ENCODE measurements at places on chromosomes 4 and X. TPM values are rescaled to one million over a fixed set of nuclear protein-coding genes. Genes with fewer than 3 reads are reported as not detected.
A peak's percentile ranks its signal among the peaks of the same experiment; 100 is the strongest.

- no peak overlapping the region for H3K27ac ChIP-seq
- H3K4me1 ChIP-seq = no peaks in the 10 kb centered on the region
- no peaks in the 10 kb centered on the region for H3K27me3 ChIP-seq
Observed at GRCh38 chr4:10808591-10808990, 124.0 kb upstream of the CLNK start.

- no peaks in the 10 kb centered on the region for H3K27me3 ChIP-seq
- no peak overlapping the region for H3K27ac ChIP-seq
Observed at GRCh38 chrX:53239474-53239873, 14.5 kb upstream of the KDM5C start.

Gene RBMXL3
- not detected for total RNA-seq

DNA sequence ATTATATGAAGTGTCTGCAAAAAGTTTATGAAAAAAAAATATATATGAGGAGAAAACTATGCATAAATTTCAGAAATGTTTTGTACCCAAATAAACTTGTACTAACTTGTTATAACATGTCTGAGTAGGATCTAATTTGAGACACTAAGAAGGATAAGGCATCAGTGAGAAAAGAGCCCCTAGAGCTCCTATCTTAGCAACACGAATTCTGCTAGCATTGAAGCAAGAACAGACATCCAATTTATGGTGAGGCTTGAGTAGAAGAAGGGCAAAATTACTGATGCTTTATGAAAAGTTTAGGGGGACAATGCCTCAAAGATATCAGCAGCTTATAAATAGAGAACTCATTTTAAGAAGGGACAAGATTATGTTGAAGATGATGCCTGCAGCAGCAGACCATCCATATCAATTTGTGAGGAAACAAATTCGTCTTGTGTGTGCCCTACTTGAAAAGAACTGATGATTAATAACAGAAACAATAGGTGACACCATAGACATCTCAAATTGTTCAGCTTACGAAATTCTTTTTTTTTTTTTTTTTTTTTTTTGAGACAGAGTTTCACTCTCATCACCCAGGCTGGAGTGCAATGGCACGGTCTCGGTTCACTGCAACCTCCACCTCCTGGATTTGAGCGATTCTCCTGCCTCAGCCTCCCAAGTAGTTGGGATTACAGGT is 35.7 kb upstream of the ADAM29 start:
- no peak overlapping the region for H3K27ac ChIP-seq
- H3K4me1 ChIP-seq = no peaks in the 10 kb centered on the region
- no peaks in the 10 kb centered on the region for H3K27me3 ChIP-seq

DNA sequence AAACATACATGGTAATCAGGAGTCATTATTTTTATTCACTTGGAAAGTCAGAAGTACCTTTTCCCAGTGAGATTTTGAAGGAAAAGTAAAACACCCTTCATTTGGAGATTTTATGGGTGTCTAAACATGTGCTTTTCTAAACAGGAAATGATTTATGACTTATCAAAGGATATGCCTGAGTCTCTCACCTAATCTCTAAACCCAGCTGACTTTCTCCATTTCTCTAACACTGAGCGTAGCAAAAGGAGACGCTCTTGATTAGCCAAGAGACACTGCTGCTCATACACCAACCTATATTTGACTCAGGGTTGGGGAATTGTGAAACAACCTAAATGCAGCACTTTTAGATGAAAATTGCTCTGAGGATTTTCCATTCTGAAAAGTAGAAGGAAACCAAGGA is 468.5 kb upstream of the FTHL17 start:
- H3K36me3 ChIP-seq = no peaks in the 10 kb centered on the region
- H3K4me1 ChIP-seq = no peaks in the 10 kb centered on the region
- DNase-seq = no peak
- H3K27me3 ChIP-seq = no peaks in the 10 kb centered on the region
- H3K27ac ChIP-seq = no peak overlapping the region

Gene SPACA5
- total RNA-seq = not detected

- H3K4me1 ChIP-seq = peaks cover 54% of the 10 kb centered on the region
- no peak for DNase-seq
- H3K27ac ChIP-seq = no peak overlapping the region
- H3K27me3 ChIP-seq = no peaks in the 10 kb centered on the region
Observed at GRCh38 chr4:122636697-122637096, 15.8 kb upstream of the IL21 start.

GRCh38 chr4:5238173-5238572 is 186.9 kb downstream of the STK32B start:
- no peak overlapping the region for H3K4me3 ChIP-seq
- DNase-seq = no peak
- no peaks in the 10 kb centered on the region for H3K27me3 ChIP-seq
- no peaks in the 10 kb centered on the region for H3K36me3 ChIP-seq

DNA sequence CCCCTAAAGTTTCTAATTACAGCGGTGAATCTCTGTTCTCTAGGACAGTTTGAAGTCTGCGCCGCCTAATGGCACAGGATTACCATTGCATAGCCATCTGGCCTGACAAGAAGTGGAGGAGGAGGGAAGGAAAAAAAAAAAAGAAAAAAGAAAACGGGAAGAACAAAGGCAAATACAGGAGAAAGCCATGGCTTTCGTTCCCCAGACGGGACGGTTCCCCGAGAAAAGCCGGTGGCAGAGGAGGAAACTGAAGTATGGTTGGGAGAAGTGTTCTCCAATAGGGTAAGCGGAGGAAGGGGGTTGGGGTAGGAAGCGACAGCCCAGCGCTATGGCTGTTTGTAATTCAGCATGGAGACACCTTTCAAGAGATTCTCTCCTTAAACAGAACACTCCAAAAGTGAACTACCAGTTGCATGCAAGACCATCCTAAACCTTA is 80.8 kb downstream of the HMGN5 start:
- H3K4me1 ChIP-seq = no peaks in the 10 kb centered on the region
- no peaks in the 10 kb centered on the region for H3K27me3 ChIP-seq
- H3K4me3 ChIP-seq = peak overlapping the region; percentile 62
- peak overlapping the region; percentile 37 for H3K27ac ChIP-seq
- no peaks in the 10 kb centered on the region for H3K36me3 ChIP-seq
- DNase-seq = peak; percentile 41

DNA sequence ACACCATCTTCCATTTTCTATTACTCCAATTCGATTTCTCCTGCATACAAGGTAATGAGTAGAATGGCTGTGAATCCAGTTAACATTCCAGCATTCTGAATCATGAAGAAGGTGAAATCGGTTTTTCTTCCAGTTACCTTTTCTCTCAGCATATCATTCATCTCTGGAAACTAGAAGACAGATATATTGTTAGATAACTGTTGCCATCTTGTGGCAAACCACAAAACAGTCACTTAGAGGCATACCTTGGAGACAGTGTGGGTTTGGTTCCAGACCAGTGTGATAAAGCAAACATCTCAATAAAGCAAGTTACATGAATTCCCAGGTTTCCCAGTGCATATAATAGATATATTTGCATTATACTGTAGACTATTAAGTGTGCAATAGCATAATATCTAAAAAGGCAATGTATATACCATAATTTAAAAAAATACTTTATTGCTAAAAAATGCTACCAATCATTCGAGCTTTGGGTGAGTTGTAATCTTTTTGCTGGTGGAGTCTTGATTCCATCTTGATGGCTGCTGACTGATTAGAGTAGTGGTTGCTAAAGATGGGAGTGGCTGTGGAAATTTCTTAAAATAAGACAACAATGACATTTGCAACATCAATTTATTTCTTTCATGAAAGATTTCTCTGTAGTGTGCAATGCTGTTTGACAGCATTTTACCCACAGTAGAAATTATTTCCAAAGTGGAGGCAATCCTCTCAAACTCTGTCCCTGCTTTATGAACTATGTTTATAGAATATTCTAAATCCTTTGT is 82.1 kb downstream of the SLC39A8 start:
- no peak overlapping the region for H3K4me3 ChIP-seq
- no peak for DNase-seq
- H3K36me3 ChIP-seq = no peaks in the 10 kb centered on the region
- H3K4me1 ChIP-seq = no peaks in the 10 kb centered on the region

- H3K36me3 ChIP-seq = no peaks in the 10 kb centered on the region
- H3K4me1 ChIP-seq = no peaks in the 10 kb centered on the region
- DNase-seq = no peak
- peaks cover 3% of the 10 kb centered on the region for H3K27me3 ChIP-seq
- no peak overlapping the region for H3K27ac ChIP-seq
Observed at GRCh38 chr4:83686166-83686565, 150.3 kb downstream of the GPAT3 start.

Gene CCDC149
- total RNA-seq = 0.14 TPM

GRCh38 chr4:70601422-70602039 is 9.5 kb downstream of the AMBN start:
- H3K27me3 ChIP-seq = no peaks in the 10 kb centered on the region
- no peaks in the 10 kb centered on the region for H3K4me1 ChIP-seq
- no peak overlapping the region for H3K4me3 ChIP-seq
- DNase-seq = peak; percentile 65
- no peak overlapping the region for H3K27ac ChIP-seq
- H3K36me3 ChIP-seq = no peaks in the 10 kb centered on the region

GRCh38 chr4:96523611-96524010 is 683.7 kb downstream of the PDHA2 start:
- H3K4me3 ChIP-seq = no peak overlapping the region
- H3K27me3 ChIP-seq = no peaks in the 10 kb centered on the region
- DNase-seq = no peak
- H3K4me1 ChIP-seq = no peaks in the 10 kb centered on the region

DNA sequence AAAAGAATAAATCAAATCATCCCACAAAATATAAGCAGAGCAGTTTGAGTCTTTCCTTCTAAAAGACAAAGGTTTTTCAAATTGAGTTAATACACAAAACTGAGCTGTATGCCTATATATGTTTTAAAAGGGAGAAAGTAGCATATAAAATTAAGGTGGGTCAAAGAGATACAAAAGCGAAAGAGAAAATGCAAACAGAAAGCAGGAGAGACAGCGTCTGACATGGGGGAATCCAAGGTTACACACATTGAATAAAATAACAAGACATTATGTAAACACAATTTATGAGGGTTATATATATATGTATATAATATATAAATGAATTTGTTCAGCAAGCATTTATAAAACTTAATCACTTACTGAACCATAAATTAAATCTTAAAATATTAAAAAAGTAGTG is 276.1 kb upstream of the LCORL start:
- no peaks in the 10 kb centered on the region for H3K27me3 ChIP-seq
- H3K36me3 ChIP-seq = no peaks in the 10 kb centered on the region
- no peak overlapping the region for H3K4me3 ChIP-seq
- H3K4me1 ChIP-seq = no peaks in the 10 kb centered on the region

DNA sequence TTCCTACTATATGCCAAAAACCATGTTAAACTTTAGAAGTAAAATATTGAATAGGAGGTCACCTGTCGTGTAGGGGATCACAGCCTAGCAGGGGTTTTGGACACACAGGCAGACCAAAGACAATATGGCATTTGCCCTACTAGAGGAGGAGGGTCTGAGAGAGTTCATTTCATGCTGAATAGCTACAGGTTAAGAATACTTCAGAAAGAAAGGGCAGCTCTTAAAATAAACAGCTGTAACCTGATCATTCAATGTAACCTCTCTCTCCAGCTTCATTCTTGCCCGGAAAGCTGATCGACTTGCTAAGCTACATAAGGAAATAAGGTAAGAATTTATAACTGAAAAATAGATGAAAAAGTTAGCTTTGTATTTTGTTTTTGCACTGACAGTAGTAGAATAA is 79.9 kb downstream of the MAOA start:
- no peak overlapping the region for H3K4me3 ChIP-seq
- no peaks in the 10 kb centered on the region for H3K4me1 ChIP-seq
- no peaks in the 10 kb centered on the region for H3K36me3 ChIP-seq
- H3K27me3 ChIP-seq = no peaks in the 10 kb centered on the region
- no peak overlapping the region for H3K27ac ChIP-seq

Gene GPAT3
- total RNA-seq = 8.8 TPM

DNA sequence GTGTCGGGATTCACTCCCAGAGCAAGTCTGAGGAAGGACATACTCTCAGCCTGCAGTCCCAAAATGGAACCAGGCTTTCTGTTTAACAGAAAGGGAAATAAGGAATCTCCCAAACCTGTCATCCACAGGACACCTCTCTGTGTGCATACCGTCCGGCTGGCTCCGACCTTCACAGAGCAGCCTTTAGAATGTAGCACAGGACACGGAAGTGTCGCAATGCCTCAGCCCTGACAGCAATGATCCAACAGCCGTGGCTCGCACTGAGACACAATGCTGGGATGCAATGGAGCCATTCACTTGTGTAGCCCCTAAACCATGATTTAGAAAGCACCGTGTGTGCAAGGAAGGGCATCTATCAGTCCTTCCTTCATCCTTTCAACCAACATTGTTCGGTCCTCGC is 15.5 kb upstream of the HELT start:
- peaks cover 7% of the 10 kb centered on the region for H3K4me1 ChIP-seq
- no peaks in the 10 kb centered on the region for H3K36me3 ChIP-seq
- no peaks in the 10 kb centered on the region for H3K27me3 ChIP-seq
- no peak overlapping the region for H3K27ac ChIP-seq

- H3K36me3 ChIP-seq = no peaks in the 10 kb centered on the region
- no peak overlapping the region for H3K4me3 ChIP-seq
- no peaks in the 10 kb centered on the region for H3K4me1 ChIP-seq
- no peaks in the 10 kb centered on the region for H3K27me3 ChIP-seq
- no peak overlapping the region for H3K27ac ChIP-seq
Observed at GRCh38 chrX:120408168-120408567, 46.3 kb downstream of the ATP1B4 start.

DNA sequence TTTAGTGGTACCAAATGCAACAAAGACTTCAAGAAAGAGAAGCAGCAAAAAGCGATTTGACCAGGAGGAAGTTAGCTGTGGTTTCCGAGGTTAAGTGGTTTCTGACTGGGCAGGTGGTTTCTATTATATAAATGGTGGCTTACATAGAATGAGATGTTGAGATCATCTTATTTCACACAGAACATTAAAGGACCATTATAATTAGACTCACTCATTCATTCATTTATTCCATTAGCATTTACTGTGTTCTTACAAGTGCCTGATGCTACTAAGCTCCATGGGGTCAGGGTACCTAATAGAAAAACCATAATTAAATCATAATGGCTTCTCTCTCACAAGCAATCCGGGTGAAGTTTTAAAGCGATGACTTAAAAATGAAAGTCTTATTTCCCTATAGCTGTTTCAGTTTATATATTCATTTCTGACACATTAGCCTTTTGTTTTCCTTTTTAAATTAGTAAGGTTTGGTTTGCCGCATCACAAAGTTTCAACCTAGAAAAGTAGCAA is 10.6 kb downstream of the TSPAN6 start:
- H3K4me3 ChIP-seq = no peak overlapping the region
- no peaks in the 10 kb centered on the region for H3K36me3 ChIP-seq
- H3K27ac ChIP-seq = no peak overlapping the region
- peaks cover 11% of the 10 kb centered on the region for H3K4me1 ChIP-seq

DNA sequence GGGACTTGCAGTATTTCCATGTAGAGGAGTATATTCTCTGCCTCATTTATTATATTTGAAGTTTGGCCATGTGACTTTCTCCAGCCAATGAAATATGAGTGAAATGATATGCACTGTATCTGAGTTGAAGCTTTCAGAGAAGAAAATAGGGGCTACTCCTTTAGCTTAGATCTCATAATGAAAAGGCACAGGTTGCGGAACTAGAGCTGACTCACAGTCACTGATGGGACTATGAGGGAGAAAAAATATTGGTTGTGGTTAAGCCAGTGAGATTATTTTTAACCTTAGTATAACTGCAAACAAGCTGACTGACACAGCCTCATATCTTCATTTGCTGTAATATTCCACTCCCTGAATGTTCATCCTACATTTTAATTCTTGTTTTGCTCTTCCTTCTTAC is 1104.3 kb downstream of the RPA4 start:
- DNase-seq = no peak
- no peak overlapping the region for H3K4me3 ChIP-seq
- H3K4me1 ChIP-seq = no peaks in the 10 kb centered on the region
- H3K27me3 ChIP-seq = no peaks in the 10 kb centered on the region

GRCh38 chr4:121192480-121192879 is 28.4 kb upstream of the TNIP3 start:
- H3K4me3 ChIP-seq = no peak overlapping the region
- peak; percentile 47 for DNase-seq
- H3K27ac ChIP-seq = no peak overlapping the region
- H3K36me3 ChIP-seq = no peaks in the 10 kb centered on the region
